NCI-H1048 (cell line): ENCODE measurements at places on chromosomes 1 and 21.

- DNase-seq, result no peak
These were observed 15.8 kb upstream of the BACE2 start for GRCh38 chr21:41152147-41152546.

DNA sequence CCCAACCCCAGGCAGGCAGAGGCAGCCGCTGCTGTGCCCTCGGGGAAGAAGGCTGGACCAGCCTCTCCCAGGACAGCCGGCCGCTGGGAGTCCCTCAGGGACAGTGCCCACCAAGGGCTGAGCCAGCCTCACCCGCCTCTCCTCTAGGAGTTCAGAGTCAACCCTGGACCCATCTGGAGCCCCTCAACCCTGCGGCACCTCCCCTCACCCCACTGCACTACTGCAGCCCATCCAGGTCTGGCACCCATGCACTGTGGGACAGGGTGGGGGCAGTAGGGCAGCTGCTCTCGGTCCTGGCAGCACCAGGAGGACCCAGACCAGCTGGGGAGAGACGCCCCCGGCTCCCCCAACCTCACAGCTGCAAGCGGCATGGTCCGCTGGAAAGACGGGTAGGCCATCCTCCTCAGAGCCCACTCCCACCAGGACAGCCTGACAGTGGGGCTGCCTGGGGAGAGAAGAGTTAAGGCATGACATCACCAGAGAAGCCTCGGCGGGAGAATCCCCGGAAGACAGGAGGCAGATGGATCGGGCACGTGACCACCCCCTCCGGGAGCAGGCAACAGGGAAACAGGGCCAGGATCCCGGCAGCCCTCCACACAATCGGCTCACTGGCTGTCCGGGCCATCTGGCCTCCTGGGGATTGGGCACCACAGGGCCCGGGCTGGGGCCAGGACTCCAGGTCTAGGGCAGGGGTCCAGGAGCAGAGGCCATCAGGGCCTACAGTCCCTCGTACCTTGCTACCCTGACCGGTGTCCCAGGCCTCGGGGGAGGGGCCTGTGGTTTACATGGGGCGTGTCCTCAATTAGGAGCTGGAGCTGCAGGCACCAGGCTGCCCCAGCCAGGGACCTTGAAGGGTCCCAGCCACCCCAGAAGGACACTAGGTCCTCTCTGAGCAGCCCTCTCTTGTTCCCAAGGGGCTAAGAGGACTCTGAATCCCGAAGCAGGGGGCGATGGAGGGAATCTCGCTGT, 3.1 kb downstream of the ACAP3 start:
- no peak for DNase-seq

GRCh38 chr1:164648636-164649035, 89.7 kb downstream of the PBX1 start:
- DNase-seq, result no peak

- DNase-seq, result peak; percentile 30
These were observed 44.1 kb upstream of the SLC25A33 start for GRCh38 chr1:9494936-9495758.

DNA sequence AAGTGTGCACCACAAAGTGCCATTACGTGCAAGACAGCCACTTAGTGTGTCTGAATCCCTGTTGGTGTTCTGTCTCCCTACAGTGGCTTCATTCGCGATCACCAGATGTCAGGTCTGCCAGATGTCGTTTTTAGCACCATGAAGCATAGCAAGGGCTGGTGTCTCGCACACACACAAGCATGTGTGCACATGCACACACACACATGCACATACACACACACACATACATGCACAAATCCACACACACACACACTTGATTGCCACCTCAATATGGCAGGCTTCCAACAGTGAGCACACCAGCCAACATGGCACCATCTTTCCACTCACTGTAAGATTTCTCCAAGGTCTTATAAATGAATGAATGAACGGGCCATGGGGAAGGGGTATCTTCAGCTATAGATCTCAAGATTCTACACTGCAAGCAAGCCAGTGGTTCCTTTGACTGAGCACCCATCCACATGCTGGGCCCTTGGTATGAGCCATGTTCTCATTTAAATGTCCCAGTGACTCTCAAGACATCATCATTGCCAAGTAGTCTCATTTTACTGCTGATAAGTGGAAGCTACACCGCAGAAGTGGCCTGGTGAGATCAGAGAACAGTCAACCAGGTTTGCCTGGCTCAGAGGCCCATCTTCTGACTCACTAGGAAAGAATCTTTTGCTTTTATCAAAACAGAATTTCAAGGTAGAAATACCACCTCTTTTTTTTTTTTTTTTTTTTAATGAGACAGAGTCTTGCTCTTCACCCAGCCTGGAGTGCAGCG, 84.9 kb downstream of the SIM2 start:
- DNase-seq, result no peak

- DNase-seq, result no peak
These were observed 203.8 kb downstream of the LMX1A start for GRCh38 chr1:165152727-165153126.

DNA sequence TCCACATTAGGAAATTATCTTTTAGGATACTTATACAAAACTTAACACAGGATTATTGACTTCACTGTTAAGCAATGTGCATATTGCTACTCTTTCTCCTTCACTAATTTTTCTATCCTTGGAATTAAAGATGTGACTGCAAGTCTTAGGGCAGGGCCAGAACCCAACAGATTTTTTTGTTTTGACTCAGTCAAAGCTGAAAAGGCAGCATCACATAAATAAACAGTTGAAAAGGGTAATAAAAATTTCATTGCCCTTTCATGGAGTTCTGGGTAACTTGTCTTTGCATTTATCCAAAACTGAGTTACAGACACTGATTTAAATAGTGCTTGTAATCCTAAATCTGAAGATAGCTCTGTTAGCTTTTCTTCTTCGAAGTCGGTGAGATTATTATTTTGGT, 1.9 kb upstream of the TMEM35B start:
- no peak for DNase-seq

DNA sequence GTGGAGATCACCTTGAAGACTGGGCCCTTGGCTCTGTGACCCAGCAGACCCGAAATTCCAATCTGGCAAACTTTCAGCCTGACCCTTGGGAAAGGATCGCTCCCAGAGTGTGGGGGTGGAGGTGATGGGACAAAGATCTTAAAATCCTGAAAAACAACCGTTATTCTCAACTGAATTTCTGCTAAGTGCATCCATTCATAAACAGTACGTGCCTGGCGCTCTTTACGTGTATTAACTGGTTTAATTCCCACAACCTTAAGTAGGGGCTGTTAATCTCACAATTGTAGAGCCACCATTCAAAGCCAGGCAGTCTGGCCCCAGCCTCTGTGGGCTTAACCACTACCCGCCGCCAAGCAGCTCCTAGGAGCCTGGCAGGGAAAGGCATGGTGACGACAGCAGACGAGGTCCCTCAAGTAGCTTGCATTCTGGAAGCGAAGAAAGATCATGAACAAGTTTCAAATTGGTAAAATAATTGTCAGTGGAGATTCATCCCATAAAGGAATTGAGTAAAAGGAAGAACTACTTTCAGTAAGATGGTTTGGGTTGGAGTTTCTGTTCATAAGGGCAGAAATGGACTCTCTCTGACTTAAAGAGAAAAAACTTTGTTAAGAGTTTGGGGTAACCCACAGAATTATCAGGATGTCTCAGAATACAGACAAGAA, 11.4 kb upstream of the RGS16 start:
- DNase-seq, result no peak

DNA sequence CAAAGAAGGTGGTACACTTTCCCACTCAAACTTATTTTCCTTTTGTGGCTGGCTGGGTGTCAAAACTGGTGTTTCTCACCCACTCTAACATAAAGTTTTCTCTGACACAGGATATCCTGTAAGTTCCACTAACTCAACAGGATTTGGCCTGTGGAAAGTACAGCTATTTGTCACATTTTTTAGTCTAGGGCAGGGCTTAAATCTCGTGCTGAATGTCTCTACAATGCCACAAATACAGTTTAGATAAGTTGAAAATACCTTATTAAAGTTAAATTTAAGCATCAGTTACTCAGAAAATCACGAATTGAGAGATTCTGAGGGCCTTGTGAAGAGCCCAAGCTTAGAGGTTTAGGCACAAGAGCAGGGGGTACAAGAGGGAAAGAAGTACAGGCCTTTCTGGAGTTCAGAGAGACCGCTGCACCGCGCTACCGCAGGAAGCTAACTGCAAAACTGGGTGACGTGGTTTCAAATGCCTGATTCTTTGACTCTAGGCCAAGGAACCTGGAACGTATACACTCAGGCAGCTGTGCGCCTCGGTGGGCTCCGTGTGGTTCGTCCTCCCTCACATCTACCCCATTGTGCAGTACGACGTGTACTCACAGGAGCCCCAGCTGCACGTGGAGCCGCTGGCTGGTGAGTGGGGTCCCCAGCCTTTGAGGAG, 23.4 kb upstream of the PWP2 start:
- DNase-seq, result no peak

- DNase-seq, result no peak
These were observed 128.2 kb downstream of the TBX19 start for GRCh38 chr1:168408884-168409283.

DNA sequence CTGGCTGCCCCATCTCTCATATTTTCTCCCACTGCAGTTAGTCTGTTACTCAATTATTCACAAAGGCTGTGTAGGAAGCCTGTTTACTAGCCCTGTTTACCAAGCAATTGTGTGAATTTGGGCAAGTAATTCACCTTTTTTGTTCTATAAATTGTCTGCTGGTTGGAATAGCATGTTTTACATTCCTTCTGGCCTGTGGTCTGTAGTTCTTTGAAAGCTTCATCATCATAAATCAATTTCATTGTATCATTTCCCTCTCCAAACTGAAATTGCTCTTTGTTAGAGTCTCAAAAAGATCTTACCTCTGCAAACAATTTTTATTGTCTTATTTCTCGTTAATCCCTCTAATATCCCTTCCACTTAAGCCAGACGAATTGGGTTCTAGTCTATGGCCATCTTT, 1059.5 kb upstream of the ADGRL4 start:
- no peak for DNase-seq

DNA sequence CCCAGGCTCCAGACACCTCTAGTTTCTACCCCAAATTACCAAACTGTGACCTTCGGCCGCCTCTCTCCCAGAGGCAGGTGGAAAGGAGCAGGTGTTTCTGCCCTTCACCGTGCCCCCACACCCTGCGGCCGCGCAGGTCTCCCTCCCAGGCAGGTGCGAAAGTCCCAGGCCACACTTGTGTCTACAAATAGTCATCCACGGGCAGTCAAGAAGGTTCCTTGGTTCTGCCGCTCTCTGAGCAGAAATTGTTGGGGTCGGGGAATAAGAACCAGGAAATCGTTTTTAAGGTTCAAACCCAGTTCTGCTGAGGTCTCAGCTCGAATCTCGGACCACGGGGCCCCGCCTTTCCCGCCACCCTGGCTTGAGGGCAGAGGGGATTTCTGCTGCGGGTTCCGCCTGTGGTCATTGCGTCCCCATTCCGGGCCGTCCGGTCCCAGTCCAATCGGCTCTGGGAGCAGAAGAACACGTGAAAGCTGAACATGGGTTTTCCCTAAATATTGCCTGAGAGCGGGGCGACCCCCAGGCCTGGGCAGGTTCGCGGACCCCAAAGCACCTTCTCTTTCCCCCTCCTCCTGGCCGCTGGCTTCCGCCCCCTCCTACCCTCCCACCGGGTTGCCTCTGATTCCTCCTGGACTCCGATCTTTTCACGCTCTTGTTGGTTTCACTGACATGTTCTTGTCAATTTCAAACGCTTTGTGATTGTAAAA, 1.2 kb upstream of the ATF3 start:
- DNase-seq, result no peak

DNA sequence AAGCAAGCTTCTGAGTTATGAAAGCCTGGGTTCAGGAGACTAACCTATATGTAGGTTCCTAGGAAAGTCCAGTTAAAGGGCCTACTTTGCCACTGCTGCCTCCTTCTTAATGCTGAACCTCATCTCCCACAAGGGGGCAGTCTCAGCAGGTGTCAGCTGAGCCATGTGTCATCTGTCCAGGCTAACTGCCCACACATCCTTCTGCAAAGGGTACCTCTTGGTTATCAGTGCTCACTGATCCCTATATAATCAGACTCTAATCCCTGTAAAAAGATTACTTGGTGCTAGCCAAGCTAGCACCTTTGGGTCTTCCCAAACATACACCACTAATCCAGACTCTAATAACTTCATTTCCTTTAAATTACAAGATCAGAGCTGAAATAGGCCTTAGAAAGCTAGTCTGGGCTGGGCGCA, 9.0 kb downstream of the PRDX1 start:
- DNase-seq, result peak; percentile 44

DNA sequence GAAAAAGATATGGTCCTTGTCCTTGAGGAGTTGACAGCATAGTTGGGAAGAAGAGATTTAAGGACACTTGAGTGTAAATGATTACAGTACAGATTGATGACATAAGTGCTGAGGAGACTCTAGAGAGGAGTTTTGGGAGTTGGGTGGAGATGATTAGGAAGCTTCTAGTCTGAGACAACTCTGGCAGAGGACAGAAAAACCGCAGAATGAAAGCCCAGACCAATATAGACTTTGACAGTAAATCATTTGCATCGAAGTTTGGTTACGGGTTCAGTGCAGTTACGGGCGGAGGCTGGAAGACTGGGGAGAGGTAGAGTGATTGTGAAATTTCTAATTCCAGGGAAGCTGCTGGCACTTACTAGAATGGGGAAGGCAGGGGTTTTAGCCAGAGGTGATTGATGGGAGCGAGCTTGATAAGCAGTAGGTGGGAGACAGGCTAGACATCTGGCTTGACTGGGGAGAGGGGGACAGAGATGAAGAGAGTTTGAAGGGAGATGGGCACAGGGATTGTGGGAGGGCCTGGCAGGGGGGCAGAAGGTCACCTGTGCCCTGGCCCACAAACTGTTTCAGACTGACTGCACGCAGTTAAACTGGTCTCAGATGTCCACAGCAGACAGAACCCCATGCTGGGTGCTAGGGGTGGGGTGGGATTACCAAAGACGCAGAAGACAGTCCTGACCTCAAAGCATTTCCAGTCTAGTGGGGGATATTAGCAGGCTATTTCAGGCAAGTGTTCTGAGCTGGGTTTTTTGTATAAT, 20.1 kb downstream of the SH2D2A start:
- no peak for DNase-seq

DNA sequence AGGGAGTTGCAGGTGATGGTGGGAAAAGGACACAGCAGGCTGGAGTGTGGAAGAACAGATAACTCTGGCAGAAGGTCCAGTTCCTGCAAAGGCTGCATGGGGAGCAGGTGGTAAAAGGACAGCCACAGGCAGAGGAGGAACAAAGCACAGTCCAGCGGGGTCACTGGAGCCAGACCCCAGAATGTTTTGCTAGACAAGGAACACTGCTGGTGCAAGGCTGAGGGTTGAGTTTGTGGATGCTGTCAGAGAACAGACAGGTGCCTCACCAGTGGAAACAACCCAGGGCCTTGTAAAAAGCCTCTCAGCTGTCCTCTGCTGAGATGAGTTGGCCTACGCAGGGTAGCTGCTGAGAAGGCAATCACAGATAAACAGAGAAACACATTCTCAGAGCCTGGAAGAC, 101.7 kb downstream of the SSBP3 start:
- DNase-seq, result no peak

DNA sequence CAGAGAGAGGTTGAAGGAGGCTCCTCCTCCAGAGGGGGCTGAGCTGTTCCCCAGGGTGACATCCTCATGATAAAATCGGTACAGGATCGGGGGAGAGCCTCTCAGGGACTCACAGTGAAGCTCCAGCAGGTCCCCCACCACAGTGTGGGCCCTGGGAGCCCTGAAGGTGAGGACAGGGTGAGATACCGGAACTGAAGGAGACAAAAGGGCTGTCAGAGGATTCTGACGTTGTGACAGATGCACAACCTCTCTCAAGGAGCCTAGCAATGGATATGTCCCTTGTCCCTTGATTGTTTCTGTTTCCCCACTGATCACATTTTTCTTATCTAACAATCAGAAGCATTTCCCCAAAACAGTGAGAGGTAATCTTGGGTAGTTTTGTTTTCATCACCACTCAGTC, 5.2 kb downstream of the FCRL3 start:
- DNase-seq, result no peak
